Endodermal cell (in vitro differentiated cells): ENCODE measurements at places on chromosomes 2 and 18.

DNA sequence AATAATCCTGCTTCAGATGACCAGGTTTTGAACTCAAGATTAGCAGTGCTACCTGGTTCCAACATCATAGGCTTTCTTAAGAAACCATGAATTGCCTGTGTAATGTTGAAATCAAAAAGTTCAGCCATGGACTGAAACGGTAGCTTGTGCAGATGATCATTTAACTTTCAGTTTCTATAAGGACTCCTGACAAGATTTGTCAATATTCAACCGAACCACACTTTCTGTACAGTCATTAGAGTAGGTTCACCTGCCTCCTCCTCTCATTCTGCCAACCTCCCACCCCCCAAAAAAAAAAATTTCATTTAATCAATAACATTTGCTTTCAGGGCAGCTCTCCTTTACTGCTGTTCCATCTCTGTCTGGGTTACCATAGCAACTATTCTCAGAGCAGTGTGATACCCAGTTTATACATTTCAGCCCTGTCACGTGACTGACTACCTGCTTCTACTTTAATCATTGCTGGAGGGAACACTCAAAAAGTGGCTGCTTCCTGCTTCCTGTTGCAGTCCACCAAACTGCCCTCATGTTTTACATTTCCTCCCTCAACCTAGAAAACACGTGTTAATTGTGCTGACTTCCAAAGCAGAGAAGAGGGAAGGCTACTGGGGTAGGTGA lies 275.5 kb downstream of the SS18 start:
- H3K4me1 ChIP-seq: no peaks in the 10 kb centered on the region
- no peaks in the 10 kb centered on the region for H3K27me3 ChIP-seq
- no peak for DNase-seq

- no peak overlapping the region for H3K4me3 ChIP-seq
- H3K36me3 ChIP-seq: no peaks in the 10 kb centered on the region
- peaks cover 86% of the 10 kb centered on the region for H3K27me3 ChIP-seq
- no peak overlapping the region for H3K27ac ChIP-seq
- H3K4me1 ChIP-seq: no peaks in the 10 kb centered on the region
These were observed 210.9 kb upstream of the PKDCC start for GRCh38 chr2:41836948-41837347.

GRCh38 chr18:33184175-33184574 lies 256.3 kb downstream of the CCDC178 start:
- H3K4me1 ChIP-seq: peaks cover 4% of the 10 kb centered on the region
- no peak overlapping the region for H3K27ac ChIP-seq
- no peaks in the 10 kb centered on the region for H3K27me3 ChIP-seq
- no peak for DNase-seq
- no peaks in the 10 kb centered on the region for H3K36me3 ChIP-seq

GRCh38 chr2:48310581-48310980 lies 219.4 kb upstream of the STON1 start:
- DNase-seq: no peak
- no peak overlapping the region for H3K4me3 ChIP-seq
- H3K27ac ChIP-seq: no peak overlapping the region

DNA sequence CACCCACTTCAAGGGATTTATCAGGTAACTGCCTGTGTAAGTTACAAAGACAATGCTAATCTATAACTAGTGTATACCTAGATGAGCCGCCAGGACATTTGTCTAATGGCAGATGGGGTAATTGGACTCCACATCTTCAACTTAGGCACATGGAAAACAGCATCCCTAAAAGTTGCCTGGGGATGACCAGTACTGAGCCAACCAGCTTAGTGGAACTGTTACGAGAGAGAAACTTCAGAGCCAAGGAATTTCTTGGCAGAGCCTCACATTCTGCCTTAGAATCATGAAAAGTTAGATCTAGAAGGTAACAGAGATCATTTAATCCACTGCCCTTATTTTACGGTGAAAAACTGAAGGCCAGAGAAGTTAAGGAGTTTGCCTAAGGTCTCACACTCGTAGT lies 15.5 kb upstream of the CLASP1 start:
- no peaks in the 10 kb centered on the region for H3K27me3 ChIP-seq
- no peak overlapping the region for H3K27ac ChIP-seq
